ENCODE measurements at places on chromosomes 2 and 18. TPM values are rescaled to one million over a fixed set of nuclear protein-coding genes. Genes with fewer than 3 reads are reported as not detected.

COBLL1 gene
- 0.67 TPM for total RNA-seq

LYPD1 gene
- 0.34 TPM for total RNA-seq

UNC80 gene
- total RNA-seq = not detected

GAD1 gene
- total RNA-seq = not detected

CYS1 gene
- 0.30 TPM for total RNA-seq

CTDP1 gene
- 16.0 TPM for total RNA-seq

CLHC1 gene
- 2.7 TPM for total RNA-seq

AQP12A gene
- total RNA-seq = not detected

TRABD2A gene
- total RNA-seq = 6.8 TPM

TUBA4B gene
- total RNA-seq = not detected

ZNF892 gene
- total RNA-seq = 2.8 TPM

Data from bronchus fibroblast of lung (primary cell).